ENCODE measurements at places on chromosomes 2 and 18.

GRCh38 chr2:179769323-179769722 lies 92.1 kb downstream of the ZNF385B start:
- no peak for DNase-seq

GRCh38 chr18:74430806-74431571 lies 26.1 kb downstream of the DIPK1C start:
- DNase-seq: no peak

DNA sequence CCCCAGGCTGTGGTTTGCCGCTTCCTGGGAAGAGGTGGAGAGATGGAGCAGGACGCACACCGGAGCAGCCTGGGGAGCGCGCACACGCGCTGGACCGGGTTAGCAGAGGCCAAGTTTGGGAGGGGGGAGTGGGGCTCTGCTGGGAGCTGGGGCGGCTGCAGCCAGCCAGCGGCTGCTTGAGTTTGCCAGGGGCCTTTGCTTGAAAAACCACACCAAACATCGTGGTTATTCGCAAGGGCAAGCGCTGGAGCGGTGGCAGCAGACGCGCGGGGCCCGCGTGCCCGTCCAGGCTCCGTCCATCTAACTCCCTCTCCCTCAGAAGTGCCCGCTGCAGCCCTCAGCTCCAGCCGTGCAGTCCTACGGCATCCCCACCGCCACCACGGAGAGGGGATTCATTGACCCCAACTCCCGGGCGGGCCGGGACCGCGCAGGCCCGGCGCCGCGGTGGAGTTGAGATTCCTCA lies 4.6 kb downstream of the PTGR3 start:
- DNase-seq: peak; percentile 57

DNA sequence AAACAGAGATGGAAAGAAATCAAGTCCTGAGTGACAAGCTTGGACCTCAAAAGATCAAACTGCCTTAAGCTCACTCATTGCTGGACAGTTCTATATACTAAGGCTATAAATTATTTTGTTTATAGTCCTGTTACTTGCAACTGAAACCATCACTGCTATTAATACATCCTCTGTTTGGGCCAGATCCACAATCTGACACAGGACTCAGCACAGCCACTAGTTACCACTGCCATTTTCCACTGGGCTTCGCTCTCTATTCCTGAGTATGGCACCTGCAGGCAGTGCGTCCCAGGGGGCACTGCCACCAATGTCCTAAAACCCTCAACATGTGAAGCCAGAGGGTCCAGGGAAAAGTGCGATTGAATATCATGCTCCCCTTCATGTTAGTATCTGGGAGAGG lies 52.3 kb downstream of the CYP26B1 start:
- DNase-seq: no peak

GRCh38 chr2:119158563-119159347 lies at the start of gene C1QL2:
C1QL2 (minus strand) TSS chr2:119158751; CDS start chr2:119158269, 482 bp downstream.
- DNase-seq: peak; percentile 48

DNA sequence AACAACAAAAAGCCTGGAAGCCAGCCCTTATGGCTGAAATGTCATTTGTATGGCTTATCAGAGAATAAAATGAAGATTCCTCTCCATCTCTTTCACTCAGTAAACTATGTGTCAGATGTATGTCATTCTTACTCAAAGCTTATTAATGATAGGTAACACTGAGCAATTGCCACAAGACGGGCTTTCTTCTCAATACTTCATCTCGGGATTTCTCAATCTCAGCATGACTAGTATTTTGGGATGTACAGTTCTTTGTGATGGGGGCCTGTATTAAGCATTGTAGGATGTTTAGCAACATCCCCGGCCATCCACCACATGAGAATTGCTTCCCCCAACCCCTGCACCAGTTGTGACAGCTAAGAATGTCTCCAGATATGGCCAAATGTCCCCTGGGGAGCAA lies 80.2 kb downstream of the MREG start:
- no peak for DNase-seq

- DNase-seq: no peak
Measured at GRCh38 chr2:72155737-72156136, 8.1 kb upstream of the CYP26B1 start.

DNA sequence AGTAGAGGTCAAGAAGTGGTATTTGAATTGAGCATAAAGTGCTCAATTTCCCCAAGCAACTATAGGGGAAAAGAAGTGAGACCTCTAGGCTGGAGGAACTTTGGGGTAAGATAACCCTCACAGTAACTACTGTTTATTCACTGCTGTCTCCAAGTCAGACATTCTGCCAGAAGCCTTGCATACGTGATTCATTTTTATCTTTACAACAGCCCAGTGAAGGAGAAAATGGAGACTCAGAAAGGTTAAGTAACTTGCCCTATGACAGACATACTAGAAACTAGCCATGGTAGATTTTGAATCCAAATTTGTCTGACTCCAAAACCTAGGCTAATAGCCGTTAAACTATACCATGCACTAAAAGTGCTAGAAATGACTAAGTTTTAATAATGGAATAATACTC lies 28.4 kb downstream of the DNAJC10 start:
- DNase-seq: no peak

- DNase-seq: no peak
Measured at GRCh38 chr2:68126561-68126960, 31.1 kb upstream of the PNO1 start.

- no peak for DNase-seq
Measured at GRCh38 chr2:202400941-202401340, 24.8 kb downstream of the BMPR2 start.

DNA sequence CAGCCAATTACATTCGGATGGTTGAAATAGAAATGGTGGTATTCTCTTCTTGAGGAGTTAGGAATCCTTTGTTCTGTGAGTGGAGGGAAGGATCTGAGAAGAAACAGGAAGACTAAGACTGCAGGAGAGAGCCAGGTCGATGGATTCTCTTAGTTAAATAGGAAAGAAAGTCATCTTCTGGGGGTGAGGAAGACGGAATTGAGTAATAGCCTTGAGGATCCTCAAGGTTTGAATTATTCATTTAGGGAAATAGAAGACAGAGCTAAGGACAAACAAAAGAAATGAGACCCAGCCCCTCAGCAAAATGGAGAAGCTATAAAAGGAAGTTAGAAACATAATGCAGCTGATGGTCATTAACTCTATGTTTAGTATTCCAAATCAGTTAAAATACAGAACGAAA lies 1.8 kb downstream of the LAPTM4A start:
- no peak for DNase-seq

- DNase-seq: no peak
Measured at GRCh38 chr18:52902188-52902587, 562.2 kb downstream of the DCC start.

- DNase-seq: no peak
Measured at GRCh38 chr18:34773378-34773777, 63.3 kb downstream of the DTNA start.

DNA sequence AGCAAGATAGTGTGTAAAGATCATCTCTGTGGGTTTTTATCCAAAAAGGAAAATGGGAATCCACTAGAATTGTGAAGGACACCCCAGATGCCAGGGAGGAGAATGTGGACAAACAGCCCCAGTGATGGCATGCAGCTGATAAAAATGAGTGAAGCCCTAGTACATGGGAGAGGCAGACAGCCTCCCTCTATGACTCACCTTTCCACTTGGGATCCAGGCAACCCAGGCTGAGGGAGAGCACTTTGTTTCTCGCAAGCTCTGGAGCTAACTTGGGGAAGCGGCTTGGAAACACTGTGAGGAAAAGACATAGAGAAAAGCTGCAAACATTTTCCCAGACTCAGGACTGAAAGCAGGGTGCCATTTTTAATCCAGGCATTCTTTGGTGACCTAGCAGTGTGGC lies 5.3 kb upstream of the FLACC1 start:
- no peak for DNase-seq

GRCh38 chr2:170098626-170099312 lies 79.2 kb upstream of the MYO3B start:
- DNase-seq: no peak

DNA sequence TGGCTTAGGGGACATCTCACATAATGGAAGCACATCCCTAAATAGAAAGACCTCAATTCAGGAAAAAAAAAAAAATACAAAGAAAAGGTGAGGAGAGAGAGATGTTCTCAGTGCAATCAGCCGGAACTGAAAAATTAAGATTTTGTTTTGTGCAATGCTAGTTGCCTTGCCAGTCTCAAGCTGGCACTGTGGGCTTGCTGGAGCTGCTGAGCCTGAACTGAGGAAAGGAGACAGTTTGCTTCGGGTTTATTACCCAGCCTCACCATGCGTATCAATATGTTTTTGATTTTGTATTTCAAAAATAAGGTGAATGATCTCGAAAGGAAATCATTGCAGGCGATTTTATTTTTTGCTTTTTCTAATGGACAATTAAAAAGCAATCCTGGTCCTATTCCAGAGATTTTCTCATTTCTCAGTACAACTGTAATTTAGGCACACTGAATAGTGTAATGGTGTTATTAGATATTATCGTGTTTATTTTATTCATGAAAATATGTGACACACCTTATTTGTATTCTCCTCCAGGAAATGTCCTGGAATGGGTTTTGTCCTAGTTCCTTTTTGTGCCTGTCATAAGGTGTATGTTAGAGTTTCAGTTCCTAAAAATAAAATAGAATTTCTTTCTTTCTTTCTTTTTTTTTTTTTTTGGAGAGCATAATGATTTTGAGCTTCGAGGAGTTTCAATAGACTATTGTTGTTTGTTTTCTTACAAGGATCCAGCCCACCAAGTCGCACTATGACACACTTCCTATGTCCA lies 72.8 kb upstream of the ZEB2 start:
- no peak for DNase-seq

- DNase-seq: no peak
Measured at GRCh38 chr2:160132761-160133160, 67.3 kb downstream of the ITGB6 start.

GRCh38 chr18:44541781-44542180 lies 138.9 kb upstream of the SETBP1 start:
- DNase-seq: no peak

DNA sequence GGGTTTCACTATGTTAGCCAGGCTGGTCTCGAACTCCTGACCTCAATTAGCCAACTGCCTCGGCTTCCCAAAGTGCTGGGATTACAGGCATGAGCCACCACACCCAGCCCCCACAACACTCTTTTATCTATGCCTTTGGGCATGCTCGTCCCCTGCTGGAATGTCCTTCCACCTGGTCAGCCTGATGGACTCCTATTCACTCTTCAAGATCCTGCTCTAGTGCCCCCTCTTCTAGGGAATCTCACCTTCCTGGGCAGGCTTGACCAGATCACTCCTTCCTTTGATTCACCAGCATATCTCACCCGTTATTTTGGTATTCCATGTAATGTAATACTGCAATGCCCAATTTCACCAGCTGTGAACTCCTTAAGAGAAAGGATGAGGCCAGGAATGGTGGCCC lies 13.9 kb upstream of the SLC66A3 start:
- no peak for DNase-seq

DNA sequence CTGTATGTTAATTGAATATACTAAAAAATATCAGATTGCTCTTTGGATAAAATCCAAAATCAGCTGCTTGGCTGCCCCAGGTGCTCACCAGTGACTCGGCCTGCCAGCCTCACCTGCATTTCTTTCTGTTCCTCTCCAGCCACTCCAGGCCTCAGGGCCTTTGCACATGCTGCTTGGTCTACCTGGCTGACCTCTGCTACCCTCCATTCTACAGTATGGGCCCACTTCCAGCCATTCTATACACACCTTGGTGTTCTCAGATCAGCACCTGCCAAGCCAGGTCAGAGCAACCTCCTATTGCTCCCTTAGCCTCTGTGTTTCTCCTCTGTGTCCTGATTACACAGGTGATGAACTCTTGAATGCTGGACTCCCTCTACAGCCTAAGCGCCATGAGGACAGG lies 106.6 kb upstream of the TWIST2 start:
- no peak for DNase-seq

DNA sequence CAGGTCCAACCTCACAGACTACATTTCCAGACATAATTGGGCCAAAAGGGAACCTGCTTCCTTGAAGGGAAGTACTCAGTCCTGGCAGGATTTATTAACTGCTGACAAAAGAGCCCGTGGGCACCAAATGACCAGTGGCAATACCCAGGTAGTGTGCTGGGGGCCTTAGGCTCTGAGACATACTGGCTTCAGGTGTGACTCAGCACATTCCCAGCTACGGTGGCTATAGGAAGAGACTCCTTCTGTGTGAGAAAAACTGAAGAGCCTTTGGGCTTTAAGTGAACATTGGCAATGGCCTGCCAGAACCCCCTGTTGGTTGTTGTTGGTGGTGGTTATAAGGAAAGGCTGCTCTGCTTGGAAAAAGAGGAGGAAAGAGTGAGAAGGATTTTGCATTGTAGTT lies 401.8 kb downstream of the KCNJ3 start:
- DNase-seq: no peak

- no peak for DNase-seq
Measured at GRCh38 chr2:68151037-68151436, 6.7 kb upstream of the PNO1 start.

- DNase-seq: no peak
Measured at GRCh38 chr2:197857476-197858107, 53.2 kb downstream of the PLCL1 start.

GRCh38 chr18:3799515-3799914 lies 349.5 kb downstream of the TGIF1 start:
- peak; percentile 33 for DNase-seq

GRCh38 chr2:174516501-174517378 lies 29.9 kb upstream of the GPR155 start:
- no peak for DNase-seq

GRCh38 chr2:40629768-40630434 lies 178.0 kb upstream of the SLC8A1 start:
- no peak for DNase-seq

DNA sequence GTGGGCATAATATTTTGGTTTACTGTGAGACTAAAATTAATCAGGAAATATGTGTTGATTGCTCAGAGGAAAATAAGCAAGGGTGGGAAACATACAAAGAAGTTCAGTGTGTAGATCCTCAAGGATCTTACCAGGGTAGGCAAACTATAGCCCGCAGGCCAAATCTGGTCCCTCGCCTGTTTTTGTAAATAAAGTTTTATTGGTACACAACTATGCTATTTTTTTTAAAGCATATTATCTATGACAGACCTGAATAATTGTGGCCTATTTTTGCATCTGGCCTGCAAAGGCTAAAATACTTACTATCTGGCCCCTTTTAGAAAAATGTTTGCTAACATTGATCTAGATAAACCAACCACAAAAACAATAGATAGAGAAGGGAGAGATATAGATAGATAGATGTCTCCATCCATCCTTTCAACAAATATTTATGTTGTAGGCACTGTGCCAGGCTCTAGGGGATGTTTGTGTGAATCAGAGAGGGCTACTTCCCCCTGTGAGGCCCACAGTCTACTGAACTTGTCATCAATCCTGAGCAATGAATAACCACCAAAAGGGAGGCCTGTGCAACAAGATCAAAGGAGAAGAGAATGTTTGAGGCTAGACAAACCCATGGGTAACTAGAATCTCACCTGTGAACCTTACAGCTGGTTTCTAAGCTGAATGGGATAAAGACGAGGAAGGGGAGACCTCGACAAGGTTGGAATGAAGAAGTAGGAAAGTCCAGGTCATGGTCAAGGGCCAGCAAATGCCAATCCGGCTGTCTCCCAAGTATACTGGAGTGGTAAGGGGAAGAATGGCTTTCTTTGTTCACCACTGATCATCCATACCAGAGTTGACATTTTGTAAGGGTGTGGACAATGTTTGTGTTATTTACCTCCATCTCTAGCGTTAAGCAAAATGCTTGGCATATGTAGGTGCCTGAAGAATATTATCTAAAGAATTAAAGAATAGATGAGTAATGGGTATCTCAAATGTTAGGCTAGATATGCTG lies 23.6 kb downstream of the ALPK2 start:
- no peak for DNase-seq

- DNase-seq: no peak
Measured at GRCh38 chr2:31150120-31150670, 12.0 kb upstream of the GALNT14 start.

GRCh38 chr2:156098506-156098905 lies 234.0 kb downstream of the NR4A2 start:
- no peak for DNase-seq
